ENCODE measurements at places on chromosomes 13 and 19.

DNA sequence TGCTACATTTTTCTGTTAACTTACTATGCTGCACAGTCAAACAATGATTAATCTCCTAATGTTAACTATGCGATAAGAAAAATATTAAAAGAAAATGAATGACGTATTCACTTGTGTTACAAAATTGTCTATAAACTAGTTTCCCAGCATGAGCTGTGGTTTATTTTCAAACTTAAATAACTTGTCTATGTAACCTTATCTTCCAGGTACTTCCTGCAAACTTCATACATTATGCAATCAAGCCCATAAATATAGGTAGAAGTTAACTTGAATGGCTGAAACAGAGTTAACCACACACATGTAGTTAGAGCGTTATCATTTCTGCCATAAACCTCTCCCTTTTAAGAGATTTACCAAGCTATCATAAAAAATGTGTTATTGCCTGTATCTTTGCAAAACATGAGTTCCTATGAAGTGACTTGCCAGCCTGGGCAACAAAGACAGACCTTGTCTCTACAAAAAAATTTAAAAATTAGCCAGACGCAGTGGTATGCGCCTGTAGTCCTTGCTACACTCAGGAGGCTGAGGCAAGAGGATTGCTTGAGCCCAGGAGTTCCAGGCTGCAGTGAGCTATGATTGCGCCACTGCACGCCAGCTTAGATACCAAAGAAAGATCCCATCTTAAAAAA, 17.7 kb upstream of the KLF5 start:
- DNase-seq: no peak

- no peak for DNase-seq
Measured at GRCh38 chr13:92354583-92354982, 872.0 kb upstream of the GPC6 start.

DNA sequence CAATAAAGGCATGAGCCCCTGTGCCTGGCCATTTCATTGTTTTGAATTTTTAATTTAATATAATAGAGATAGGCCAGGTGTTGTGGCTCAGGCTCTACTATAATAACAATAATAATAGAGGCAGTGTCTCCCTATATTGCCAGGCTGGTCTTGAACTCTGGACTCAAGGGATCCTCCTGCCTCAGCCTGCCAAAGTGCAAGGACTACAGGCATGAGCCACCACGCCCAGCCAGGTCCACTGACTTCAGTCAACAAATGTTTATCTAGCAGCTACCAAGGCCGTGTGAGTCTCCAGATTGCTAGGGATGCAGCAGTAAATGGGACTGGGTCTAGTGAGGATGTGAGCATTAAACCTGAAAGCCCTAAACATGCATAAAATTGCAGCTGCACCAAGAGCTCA, 13.8 kb upstream of the ILF3 start:
- DNase-seq: no peak

DNA sequence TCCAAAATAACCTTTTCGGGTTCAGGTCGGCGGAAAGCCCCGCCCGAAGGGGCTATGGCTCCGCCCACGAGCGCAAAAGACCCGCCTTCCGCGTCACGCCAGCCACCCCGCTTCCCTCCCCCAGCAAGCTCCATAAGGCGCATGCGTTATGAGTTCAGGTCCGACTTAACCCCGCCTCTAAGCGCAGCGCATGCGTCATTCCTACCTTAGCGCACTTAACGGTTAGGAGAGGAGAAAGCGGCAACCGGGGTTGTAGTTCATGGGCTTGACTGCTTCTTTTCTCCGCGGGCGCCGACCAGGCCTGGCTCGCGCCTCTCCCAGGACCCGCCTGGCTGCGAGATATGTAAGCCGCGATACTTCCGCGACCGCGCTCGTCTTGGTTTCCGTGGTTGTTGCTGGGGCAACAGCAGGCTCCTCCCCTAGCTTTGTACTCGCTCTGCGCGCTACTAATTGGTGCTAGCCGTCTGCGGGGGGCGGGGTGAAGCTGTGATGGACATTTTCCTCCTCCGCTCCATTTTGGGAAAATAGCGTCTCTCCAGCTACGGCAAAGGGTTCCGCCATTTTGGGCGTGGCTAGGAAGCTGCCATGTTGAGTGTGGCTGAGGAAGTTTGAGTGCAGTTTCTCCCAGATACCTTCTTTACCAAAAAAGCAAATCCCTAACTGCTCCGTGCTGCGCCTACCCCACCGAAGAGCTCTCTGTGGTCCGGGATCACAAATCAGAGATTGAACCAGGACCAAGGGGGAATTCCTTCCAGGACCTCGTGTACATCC, at the start of gene B9D2:
Gene B9D2, minus strand, starts transcription at position 397 of the 771 bp plus-strand sequence. CDS start 630 bp downstream, outside the sequence.
- peak; percentile 95 for DNase-seq

DNA sequence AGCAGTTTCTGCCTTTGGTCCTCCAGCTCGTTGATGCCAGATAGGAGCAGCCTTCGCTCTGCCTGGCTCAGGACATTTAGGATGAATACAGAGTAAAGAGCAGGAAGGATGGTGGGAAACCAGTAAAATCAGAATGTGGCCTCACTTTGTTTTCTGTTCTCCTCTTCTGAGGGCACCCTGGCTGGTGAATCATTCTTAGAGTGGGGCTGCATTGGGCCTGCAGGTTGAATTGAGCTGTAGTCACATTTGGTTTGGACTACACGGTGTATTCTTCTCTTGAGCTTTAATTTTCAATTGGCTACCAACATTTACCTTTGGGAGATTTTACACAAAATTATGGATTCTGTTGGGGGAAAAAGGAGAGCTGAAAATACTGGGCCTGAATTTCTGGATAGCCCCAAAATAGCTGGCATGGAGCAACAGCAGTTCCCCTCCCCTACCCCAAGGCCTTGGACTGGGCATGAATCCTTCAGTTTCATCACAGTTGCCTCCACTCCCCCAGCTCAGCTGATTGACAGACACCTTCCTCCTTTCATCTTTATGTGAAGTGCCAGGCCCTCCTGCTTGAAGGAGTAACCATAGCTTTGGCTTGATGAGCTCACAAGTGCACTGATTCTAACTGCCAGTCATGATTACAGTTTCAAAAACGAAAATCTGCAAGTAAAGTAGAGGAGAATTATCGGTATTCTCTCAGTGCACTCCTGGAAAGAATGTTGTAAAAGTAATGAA, 24.3 kb downstream of the ERCC5 start:
- DNase-seq: no peak

DNA sequence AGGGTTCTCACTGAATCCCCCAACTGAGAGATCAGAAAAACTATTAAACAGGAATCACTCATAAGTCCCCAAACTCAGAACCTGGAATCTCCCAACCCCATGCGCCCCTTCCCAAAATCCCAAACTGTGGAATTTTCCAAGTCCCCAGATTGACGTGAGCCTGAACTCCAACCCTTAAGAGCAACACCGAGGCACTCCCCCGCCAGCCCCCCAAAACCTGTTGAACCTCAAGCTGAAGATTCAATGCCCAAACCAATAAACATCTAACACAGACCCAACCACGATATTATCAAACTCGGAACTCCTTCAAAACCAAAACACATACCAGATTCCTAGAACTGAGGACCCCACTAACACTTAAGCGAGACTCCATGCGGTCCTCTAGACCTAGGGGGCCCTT, 599 bp downstream of the IZUMO1 start:
- DNase-seq: no peak

DNA sequence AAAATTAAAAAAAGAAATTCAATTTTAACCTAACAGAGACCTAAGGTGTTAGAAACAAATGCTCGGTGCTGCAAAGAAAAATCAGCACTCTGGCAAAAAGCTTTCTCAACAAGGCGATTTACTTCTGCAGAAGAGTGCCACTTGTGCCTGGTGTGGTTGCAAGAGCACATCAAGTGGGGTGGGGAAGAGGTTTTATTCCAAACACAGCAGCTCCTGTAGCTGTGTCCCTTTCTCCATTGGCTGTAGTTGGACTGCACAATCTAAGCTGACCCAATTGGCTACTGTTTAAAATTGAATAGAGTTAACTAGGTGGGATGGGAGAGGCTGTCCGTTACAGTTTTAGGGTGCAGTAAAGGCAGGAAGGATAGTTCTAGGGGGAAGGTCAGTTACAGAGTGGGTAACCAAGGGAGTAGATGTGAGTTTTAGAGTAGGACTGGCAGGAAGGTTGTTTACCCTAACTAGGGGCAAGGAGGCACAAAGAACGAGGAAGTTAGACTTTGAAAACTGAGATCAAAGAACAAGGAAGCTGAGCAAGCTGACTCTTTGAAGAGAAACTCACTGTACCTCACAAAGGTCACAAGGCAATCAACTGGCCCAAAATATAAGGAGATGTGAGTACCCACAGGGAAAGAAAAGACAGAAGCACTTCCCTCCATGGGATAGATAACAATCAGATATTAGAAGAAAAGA, 145.7 kb downstream of the LIG4 start:
- no peak for DNase-seq

DNA sequence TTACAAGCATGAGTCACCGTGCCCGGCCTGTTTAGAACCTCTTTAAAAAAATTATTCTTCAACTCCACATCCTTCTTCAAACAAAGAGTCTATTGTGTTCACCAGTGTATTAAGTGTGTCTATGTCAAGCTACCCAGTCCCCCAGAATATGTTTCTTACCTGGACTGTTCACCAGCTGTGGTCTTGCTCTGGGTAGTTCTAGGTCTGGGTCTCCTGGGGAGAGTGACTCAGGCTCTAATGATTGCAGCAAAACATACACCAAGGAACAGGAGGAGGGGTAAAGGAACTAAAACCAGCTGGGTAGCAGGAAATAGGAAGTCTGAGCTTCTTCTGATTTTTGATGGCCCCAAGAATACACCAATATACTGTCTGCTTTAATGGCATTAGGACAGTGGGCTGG, at the start of gene FPR1:
Gene FPR1, minus strand, starts transcription at position 224 of the 400 bp plus-strand sequence. CDS start 4,884 bp downstream, outside the sequence.
- DNase-seq: no peak

- no peak for DNase-seq
Measured at GRCh38 chr19:2602391-2603181, 99.9 kb downstream of the GNG7 start.

DNA sequence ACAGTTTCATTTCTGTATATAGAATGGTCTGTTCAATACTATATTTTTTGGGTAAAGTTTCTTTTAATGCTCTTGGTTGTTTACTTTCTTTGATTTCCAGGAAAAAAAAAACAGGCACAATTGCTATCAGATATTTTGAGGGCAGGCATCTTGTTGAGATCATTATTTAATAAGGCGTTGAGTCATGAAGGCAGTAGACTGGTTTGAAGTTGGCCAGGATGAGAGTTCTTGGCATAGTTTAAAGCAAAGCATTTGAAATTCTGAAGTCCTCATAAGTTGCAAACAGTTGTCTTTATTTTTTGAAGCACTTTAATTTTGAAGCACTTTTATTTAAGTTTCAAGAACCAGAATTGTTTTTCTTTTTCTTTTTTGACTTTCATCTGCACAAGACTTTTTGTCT, 2.6 kb upstream of the ZNF175 start:
- DNase-seq: no peak

- no peak for DNase-seq
Measured at GRCh38 chr13:104289400-104289799, 1223.2 kb upstream of the SLC10A2 start.

DNA sequence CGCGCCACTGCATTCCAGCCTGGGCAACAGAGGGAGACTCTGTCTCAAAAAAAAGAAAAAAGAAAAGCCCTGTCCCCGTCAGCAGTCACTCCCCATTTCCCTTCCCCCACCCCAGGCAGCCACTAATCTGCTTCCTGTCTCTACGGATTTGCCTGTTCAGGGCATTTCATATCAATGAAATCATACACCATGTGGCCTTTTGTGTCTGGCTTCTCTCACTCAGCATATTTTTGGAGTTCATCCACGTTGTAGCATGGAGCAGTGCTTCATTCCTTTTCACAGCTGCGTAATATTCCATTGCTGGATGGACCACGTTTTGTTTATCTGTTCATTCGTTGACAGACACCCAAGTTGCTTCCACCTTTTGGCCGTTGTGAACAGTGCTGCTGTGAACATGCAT, 36.1 kb upstream of the KLF2 start:
- no peak for DNase-seq

DNA sequence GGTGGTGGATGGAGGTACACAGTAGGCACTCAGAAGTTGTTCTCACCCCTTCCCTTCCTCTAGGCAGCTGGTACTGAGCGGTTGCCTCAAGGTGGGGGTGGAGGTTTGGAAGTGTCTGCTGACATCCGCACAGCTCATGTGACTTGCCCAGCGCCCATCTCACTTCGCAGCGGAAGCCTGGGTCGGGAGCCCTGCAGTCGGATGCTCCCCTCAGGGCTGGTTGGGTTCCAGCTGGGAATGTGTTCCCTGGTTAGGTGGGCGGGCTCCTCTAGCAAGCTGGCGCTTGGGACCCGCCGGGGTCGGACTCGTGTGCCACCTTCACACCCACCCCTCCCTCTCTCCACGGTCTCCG, 10.2 kb downstream of the PPP1R37 start:
- no peak for DNase-seq

GRCh38 chr13:49357694-49358093, 86.2 kb downstream of the CAB39L start:
- no peak for DNase-seq

- DNase-seq: no peak
Measured at GRCh38 chr19:51564791-51565190, 6.3 kb upstream of the ZNF175 start.

GRCh38 chr13:24495151-24495729, 17.3 kb downstream of the PARP4 start:
- no peak for DNase-seq

DNA sequence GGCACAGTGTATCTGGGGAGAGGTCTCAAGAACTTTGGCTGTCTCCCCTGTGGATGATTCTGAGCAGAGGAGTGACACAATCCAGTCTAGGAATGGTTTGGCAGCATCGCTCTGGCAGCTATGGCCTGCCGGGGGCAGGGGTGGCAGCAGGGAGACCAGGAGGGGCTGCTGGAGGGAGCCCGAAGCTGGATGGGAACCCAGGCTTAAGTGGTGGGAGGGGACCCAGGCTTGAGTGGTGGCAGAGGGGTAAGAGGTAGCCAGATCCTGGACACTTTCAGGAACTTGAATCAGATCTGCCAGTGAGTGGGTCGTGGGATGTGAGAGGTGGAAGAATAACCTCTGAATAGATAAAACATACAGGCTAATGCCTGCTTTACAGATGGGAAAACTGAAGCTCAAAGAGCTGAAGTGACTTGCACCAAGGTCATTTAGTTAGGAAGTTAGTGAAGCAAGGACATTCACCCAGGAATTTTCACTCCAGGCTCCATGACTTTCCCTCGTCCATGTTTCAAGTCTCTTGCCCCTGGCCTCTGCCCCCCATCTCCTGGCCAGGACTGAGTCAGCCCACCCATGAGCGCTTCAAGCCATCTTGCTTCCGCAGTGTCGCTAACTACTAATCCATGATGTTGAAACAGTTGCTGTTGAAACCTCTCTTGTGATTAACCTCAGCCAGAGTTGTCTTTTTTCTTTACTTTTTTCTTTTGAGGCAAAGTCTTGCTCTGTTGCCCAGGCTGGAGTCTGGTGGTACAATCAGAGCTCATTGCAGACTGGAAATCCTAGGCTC, 29.9 kb upstream of the C1QTNF9 start:
- no peak for DNase-seq

GRCh38 chr19:40609561-40610395, 8.6 kb downstream of the LTBP4 start:
- DNase-seq: peak; percentile 75

GRCh38 chr19:34088292-34088691, 84.0 kb upstream of the LSM14A start:
- no peak for DNase-seq

GRCh38 chr13:62250501-62251201, 835.0 kb upstream of the PCDH20 start:
- no peak for DNase-seq

- DNase-seq: no peak
Measured at GRCh38 chr13:100506154-100506553, 82.4 kb downstream of the GGACT start.

- no peak for DNase-seq
Measured at GRCh38 chr19:40565910-40566495, 10.7 kb upstream of the SHKBP1 start.

- DNase-seq: no peak
Measured at GRCh38 chr19:2060884-2061494, 9.9 kb upstream of the MKNK2 start.

- DNase-seq: no peak
Measured at GRCh38 chr13:97239306-97239705, 17.2 kb downstream of the MBNL2 start.
